GM12891 (cell line): ENCODE measurements at places on chromosomes 13 and 19.
A peak's percentile ranks its signal among the peaks of the same experiment; 100 is the strongest.

DNA sequence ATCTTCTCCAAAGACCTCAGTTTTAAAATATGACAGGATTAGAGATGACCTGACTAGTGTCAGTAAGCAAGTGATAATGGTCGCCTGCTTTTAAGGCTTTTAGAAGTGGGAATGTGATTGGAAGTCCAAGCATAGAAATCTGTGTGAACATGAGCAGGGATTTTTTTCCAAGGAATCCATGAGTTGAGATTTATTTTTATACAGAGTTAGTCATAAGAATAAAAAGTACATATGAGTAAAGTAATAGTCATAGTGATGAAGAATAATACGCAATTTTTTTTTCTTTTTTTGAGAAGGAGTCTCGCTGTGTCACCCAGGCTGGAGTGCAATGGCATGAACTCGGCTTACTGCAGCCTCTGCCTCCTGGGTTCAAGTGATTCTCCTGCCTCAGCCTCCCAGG is 1.6 kb downstream of the ZNF546 start:
- no peak for DNase-seq

DNA sequence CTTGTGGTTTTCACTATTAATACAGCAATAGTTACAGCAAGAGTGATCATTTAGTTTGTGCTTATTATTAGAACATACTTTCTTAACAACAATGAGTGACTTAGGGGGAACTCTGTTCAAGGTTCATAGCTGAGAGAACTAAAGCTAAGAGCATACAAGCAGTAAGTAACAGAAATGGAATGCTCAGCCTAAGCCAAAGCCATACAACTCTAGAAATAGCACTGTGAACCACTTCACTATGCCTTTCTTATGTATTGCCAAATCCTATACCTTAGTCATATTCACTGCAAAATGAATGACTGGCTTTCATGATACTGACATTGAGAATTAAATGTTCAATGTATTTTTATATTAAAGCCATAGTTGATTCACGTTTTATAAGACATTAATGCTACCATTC is 599.7 kb upstream of the SLITRK1 start:
- no peak for DNase-seq

- DNase-seq = no peak
These were observed 6.7 kb downstream of the DNM2 start for GRCh38 chr19:10724573-10725071.

DNA sequence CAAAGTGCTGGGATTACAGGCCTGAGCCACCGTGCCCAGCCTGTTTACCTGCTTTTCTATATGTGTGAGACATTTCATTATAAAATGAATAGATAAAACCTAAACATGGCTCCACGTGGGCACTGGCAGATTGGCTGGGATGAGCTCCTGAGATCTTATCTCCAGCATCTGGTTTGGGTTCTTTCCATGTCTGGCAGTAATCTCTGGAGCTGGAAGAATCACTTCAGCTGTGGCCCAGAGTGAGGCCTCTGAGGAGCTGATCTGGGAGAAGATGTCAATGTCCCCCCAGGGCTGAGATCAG is 5.5 kb upstream of the SULT2A1 start:
- DNase-seq = no peak

DNA sequence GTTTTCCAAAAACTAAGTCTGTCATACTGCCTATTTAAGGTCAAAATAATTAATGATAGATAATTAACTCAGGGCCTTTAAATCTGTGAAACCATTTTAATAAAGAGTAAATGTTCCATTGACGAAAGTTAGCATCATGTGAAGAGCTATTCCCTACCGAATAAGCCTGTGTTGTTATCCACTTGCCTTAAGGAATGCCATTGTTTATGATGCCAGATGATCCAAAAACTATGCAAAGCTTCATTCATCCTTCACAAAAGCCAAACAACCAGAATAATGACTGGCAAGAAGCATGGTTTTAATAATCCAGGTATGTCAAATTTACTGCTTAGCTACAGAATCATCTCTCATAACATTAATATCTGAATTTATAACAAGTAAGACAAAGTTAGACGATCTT is 6.5 kb upstream of the GPC6 start:
- no peak for DNase-seq

DNA sequence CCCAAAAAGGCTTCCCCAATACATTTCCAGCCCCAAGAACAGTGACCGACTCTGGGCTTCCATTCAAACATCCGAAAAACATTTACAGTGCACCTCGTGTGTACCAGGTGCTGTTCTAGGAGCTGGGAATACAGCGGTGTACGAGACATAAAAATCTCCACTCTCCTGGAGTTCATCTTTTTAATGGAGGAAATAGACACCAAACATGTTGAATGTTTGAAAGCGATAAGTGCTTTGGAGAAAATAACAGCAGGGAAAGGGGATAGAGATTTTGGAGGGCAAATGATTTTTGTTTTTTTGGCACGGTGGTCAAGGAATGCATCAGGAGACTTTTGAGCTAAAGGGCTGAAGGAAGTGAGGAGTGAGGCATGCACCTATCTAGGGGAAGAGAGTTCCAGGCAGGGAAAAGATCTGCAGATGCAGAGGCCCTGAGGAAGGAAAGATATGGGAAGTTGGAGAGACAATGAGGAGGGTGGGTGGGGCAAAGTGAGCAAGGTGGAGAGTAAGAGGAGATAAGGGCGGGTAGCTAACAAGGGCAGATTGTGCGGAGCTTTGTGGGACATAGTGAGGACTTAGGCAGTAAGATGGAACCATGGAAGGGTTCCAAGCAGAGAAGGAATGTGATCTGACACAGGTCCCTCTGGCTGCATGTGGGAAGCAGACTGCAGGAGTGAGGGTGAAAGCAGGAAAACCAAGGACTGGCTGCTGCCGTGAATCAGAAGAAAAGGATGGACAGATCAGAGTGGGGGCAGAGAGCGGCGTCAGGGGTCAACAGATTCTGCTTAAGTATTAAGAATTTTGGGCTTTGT is 703 bp upstream of the FBL start:
- no peak for DNase-seq

DNA sequence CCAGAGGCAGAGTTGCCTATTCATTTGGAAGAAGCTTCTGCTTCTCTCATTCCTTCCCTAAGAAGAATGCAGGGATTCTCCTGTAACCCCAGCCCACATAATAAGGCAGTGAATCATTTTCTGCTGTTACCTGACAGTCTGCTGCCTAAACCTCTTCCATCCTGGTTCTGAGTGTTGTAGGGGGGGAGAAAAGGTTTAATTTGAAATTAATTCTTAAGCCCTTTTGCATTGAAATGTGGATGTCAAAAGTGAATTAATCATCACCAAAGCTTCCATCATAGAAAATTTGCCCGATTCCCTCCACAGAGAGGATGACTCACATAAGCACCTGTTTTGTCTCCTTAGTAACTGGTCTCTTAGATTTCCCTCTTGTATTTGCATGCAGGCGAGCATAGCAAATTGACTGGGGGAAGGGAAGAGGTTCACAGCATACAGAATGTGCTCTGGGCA is 146.7 kb upstream of the FNDC3A start:
- peak; percentile 7 for DNase-seq

DNA sequence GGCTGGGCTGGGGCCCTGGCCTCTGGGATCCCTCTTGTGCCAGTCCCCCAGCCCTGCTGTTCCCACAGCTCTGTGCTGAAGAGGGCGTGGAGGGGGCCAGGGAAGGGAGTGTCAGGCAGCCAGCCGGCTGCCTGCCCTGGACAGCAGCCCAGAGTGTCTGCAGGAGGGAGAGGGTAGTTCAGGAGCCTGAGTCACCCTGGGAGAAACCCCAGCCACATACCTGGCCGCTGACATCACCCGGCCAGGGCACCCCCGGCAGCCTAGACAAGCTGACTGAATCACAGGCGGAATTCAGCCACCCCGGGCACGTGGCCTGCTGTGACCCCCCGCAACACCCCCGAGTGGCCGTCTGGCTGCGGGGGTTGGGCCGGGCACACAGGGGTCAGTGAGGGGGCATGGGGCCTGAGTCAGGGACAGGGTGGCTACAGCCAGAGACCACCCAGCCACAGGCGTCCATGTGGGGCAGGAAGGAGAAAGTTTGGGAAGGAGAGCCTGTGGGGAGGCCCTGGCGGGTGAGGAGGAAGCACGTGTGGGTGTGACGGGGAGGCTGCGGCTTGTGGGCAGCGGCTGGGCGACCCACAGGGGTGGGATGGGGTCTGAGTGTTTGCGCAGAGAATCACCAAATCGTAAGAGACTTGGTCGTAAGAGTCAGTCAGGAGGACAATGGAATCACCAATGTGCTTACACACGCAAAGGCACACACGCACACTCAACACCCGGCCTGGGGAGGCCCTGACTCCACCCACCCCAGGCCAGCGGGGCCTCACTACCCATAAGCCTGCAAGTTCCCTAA is 11.9 kb upstream of the FOSB start:
- DNase-seq = no peak

DNA sequence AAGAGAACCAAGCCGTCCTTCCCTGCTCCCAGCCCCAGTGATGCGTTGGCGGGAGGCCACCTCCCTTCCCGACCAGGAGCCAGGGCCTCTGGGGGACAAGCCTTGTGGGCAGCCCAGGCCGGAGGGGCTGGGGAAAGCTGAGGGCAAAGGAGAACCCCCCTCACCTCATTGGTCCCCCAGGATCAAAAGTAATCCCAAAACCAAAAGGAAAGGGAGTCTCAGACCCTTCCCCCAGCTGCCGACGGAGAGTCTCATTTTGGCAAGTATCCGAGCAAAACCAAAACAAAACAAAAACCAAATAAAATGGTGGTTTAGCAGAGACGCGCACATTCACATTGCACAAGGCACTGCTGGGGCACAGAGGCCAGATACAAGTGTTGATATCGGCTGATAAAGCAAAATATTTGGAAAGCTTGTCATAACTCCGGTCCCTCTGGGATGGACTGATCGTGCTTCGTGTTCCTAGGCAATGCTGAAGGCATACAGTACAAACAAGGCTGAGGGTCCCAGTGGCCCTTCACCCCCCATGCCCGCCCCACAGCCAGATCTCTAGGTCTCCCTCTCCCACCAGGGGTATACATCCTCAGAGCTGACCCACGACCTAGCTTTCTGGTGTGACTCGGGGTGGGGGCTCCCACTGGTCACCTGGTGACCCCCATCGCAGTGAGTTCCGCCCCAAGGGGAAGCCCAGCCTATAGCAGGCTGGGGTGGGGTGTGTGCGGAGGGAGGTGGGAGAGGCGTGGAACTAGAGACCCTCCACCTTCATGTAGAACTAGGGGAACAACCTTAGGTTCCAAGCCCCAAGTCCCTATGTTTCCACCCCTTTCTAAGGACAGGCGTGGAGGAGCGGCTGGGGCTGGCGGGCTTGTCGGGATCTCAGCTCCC is 2.1 kb downstream of the CEBPA start:
- no peak for DNase-seq

DNA sequence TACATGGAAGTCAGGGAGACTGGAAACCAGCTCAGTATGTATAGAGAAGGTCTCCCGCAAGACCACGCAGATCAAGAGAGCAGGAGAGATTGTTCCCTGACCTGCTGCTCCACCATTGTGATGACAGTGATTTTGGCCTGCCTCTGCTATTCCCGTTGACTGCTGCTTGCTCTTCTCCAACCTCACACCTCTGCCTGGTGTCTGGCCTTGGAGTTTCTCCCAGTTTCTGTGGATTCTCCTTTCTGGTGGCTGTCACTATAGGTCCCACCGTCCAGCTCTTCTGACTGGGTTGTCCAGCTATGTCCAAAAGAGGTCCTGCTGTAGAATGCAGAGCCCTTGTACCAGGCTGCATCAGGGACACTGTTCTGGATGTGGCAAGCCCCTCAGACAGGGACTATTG is 171.7 kb downstream of the DNAJC15 start:
- DNase-seq = no peak

DNA sequence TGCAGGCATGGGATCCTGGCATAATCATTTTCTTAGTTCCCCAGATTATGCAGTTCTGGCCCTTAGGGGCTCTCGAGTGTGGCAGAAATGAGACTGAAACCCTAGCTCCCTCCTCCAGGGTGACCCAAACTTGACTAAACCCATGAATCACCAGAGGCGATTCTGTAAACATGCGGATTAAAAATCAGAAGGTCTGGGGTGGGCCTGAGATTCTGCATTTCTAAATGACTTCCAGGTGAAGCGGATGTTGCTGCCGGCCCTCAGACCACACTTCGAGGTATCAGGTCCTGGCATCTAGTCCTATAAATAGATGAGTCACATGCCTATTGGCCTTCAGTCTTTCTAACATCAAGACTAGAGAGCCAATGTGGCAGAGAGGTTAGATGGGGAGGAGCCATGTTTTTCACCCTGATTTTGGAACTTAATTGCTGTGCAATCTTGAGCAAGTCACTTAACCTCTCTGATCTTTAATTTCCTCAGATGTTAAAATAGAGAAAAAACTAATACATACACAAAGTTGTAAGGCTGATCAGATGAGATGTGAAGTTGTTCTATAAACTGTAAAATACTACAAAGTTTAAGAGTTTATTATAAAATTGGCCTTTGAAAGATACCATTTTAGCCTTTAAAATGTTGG is 431.2 kb downstream of the FOXO1 start:
- DNase-seq = no peak

DNA sequence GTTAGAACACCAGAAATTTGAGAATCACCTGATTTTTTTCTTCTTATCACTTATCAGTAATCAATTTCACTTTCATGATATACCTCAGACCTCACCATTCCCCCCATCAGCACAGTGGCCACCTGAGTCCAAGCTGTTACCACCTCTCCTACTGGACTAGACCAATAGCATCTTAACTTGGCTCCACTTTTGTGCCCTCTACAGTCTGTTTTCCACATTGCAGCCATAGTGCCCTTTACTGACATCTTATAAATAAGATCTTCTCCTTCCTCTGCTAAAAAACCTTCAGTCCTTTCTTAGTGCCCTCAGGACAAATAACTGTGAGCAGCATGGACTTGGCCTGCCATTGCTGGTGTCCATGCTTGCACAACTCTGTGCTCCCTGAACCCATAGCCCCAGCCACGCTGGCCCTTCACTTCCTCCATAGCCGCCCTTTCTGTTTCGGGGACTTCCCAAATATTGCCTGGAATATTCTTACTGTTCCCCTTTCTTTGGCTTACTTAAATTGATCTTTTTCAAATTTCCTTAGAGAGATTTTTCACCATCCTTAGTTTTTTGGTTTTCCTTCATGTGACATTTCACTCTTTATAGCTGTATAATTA is 380.8 kb downstream of the LMO7 start:
- DNase-seq = peak; percentile 1

DNA sequence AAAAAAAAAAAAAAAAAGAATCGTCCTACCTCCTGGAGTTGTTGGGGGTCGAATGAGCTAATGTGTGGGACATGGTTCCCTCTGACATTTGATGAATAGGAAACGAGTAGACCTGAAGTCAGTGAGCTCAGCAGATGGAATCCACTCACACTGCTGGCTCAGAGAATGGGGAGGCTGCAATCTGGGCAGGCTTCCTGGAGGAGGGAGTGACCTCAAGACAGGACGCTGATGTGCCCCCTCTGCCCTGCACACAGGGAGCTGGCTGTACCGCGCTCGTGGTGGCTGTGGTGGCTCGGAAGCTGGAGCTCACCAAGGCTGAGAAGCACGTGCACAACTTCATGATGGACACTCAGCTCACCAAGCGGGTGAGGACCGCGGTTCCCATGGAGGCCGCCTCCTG is 19.8 kb upstream of the ARRDC2 start:
- DNase-seq = no peak

GRCh38 chr19:10927730-10928562 is 493 bp downstream of the YIPF2 start:
- DNase-seq = no peak

GRCh38 chr13:45863709-45864590 is 12.4 kb upstream of the SIAH3 start:
- DNase-seq = no peak

GRCh38 chr19:1750343-1751021 is 2.8 kb upstream of the ONECUT3 start:
- no peak for DNase-seq
